ENCODE measurements at places on chromosomes 1 and 21.

GRCh38 chr1:53180951-53181350, 15.7 kb upstream of the CPT2 start:
- DNase-seq = no peak

GRCh38 chr21:46608672-46609111, 3.8 kb upstream of the S100B start:
- no peak for DNase-seq

- no peak for DNase-seq
Measured at GRCh38 chr1:245978915-245979314, 528.2 kb downstream of the SMYD3 start.

DNA sequence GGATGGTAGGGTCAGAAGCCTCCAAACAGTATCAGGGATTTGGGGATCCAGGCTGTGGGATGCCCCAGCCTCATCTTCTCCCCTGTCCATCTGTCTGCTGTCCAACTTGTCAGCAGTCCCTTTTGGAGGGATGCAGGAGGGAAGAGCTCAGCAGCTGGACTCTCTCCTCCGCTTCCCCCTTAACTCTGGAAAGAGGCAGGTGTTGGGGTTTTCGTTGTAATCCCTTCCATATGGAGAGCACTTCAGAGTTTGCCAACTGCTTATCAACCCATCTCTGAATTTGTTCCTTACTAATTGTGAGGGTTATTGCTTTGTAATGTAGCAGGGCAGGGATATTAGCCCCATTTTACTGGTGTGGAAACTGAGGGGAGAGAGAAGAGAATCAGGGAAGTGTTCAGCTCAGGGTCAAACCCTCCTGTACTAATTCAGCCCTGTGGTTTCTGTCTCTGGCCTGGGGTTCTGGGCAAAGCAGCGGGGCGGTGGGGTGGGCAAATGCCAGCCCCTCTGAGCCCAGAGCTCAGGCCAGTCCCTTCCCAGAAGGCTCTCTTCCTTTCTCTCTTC, 3.2 kb downstream of the CITED4 start:
- no peak for DNase-seq

GRCh38 chr1:55445416-55445815, 230.3 kb upstream of the USP24 start:
- no peak for DNase-seq

DNA sequence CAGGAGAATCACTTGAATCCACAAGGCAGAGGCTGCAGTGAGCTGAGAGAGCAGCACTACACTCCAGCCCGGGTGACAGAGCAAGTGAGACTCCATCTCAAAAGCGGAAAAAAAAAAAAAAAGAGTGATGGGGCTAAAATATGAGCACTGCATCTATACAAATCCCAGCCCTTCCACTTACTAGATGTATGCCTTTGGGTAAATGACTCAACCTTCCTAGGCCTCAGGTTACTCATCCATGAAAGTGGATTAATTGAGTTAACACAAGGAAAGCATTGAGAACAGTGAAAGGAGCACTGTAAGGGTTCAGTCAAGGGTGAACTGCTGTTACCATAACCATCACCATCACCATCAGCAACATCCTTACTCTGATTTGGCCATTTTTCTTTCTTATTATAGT, 226.4 kb upstream of the C8B start:
- DNase-seq = no peak

DNA sequence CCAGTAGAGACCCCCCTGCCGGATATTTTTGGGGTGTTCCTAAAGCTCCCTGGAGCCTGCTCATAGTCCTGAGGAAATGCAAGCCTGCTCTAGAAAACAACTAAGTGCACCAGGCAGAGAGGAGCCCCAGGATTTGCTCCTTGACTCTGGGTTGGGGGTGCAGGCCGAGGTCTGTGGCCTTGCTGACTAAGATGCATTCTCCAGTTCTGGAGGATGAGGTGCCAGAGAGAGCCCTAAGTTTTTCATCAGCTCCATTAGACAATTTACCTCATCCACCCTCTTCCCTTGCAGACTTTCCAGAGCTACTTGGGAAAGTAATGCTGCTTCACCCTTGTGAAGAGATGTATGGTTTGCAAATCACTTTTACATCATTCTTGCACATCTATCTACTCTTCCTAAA, 9.1 kb downstream of the TUFT1 start:
- no peak for DNase-seq
